ENCODE measurements at places on chromosomes 3 and 15. TPM values are rescaled to one million over a fixed set of nuclear protein-coding genes. Genes with fewer than 3 reads are reported as not detected.

The UCN2 gene
- 0.29 TPM for total RNA-seq

The KIAA1143 gene
- total RNA-seq, result 31.8 TPM

The CCDC50 gene
- 78.2 TPM for total RNA-seq

The IFT80 gene
- 63.6 TPM for total RNA-seq

The KCNH8 gene
- not detected for total RNA-seq

The MYO9A gene
- total RNA-seq, result 60.1 TPM

Measured in osteoblast (primary cell).